Right atrium auricular region (tissue), 2 donors: ENCODE measurements at places on chromosomes 5 and 9.
A peak's percentile ranks its signal among the peaks of the same experiment; 100 is the strongest.

DNA sequence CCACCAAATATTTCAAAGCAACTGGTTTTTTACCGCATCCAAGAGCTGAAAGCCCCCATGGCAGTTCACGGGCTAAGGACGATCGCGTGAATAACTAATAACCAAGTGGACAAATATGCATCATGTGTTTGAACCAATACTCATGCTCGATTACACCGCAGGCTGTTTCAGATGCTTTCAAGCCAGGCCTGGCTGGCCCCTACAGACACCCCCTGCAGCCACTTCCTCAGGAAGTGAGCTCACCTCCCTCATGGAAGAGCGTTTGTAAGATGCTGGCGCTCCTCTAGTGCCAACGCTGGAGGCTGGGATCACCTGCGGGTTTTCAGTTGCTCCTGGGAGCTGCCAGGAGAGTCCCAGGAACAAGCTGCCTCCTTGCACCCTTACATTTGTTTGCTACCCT lies 53.9 kb upstream of the PTCH1 start:
- no peak for DNase-seq

- no peak for DNase-seq
These were observed 80.2 kb downstream of the DOCK2 start for GRCh38 chr5:169717288-169717687.

DNA sequence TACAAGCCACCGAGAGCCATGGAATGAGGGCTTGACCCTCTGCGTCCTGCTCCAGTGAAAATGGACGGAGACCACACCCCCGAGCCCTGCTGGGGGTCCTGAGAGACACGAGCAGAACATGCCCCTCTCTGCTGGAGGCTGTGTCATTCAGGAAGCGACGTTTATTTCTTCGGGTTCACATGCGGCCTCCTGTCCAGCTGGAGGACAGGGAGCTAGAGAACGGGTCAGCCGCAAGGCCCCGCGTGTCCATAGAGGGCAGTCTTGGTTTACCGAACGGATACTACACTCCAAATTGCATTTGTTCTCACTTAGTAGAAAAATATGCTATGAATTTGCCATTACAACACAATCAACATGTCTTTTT lies 36.1 kb downstream of the MRPL36 start:
- no peak for DNase-seq

DNA sequence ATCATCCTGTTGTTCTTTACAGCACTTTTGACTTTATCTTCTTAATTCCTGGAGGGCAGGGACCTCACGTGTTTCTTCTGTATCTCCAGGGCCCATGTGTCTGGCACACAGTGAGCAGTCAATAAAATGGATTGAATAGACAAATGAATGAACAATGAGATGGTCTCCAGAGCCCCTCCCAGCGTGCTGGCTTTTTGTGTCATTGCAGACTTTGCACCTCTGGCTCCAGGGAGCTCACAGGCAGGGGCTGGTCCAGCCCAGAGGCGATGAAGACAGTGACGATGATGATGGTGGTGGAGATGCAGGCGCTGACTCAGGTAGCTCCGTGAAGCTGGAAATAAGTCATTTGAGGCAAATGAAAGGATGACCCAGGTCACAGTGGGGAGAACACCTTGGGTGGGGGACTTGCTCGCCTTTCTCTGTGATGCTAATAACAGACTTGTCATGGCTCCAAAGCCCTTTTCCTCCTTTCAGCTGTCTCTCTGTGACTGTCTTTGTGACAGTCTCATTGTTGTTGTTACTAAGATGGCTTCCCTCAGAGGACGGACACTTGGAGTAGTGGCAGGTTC lies 30.4 kb upstream of the FABP6 start:
- DNase-seq = no peak

- no peak for DNase-seq
These were observed 17.6 kb downstream of the FGF1 start for GRCh38 chr5:142668336-142668735.

GRCh38 chr9:84702471-84702870 lies 32.9 kb downstream of the NTRK2 start:
- no peak for DNase-seq

GRCh38 chr9:101269591-101270283 lies 115.1 kb downstream of the BAAT start:
- DNase-seq = no peak

- DNase-seq = no peak
These were observed 492.7 kb downstream of the RASEF start for GRCh38 chr9:82570226-82570625.

DNA sequence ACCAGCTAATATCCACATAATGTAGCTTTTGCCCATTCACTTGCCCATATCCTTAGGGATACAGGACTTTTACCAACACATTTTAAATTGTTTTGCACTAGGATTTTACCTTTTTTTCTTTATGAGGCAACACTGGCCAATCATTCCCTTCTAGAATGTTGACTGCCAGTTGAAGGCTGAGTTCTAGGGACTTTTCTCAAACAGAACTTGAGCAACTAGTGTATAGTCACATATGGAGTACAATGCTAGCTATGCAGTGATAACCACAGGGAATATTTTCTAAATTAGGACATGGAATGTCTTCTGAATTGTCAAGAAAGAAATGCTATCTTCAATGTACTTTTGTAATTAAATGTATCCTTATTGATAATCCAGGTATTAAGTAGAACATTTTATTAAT lies 133.6 kb downstream of the OXCT1 start:
- DNase-seq = no peak

DNA sequence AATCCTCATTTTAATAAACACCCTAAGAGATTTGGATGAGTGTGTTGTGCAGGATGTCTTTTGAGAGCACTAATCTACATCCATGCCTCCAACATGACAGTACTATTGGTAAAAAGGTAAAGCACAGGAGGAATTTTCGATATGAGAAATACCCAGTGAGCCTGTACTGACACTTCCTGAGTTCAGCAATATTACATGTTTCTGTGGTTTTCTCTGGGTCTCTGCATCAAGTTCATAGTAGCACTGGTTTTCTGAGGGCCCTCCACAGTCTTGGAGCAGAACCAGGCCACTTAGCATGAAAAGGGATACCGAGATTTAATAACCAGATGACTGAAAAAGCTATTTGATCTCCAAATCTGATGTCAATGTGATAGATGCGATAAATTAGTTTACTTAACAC lies 524.1 kb downstream of the TMEM38B start:
- DNase-seq = no peak

DNA sequence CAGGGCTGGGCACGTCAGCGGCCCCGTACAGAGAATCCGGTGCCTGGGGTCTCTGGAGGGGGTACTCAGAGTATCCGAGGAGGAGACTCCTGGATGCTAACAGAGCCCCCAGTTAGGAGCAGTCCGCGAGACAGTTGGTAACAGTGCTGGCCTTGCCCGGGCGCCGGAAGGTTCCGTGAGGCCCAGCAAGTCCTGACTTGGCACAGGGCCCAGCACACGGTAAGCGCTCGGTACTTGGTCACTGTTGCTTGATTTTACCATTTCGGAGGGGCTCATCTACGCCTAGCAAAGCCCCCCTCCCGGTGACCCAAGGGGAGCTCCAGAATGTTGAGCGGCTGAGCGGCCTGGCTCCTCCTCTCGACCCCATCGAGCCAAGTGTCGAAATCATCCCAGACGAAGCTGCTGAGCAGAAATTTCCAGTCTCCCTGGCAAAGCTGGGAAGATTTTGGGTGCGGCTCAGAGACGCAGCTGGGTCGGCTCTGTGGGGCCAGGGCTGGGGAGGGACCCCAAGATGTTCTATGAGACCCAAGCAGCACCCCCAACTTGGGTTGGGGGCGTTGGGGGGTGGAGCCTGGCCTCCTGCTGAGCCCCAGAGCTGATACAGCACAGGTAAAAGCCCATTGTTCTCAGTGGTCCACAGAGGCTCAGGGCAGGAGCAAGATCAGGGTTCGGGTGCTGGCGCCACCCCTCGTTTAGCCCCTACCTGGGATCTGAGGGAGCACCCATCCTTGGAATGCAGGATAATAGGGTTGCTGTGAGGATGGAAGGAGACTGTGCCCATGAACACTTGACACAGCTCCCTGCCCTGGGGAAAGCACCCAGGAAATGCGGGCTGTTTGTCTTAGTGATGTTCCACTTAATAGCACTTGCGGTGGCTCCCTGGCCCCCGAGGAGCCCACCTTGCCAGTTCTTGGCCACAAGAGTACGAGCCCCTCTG lies 137.2 kb downstream of the C9orf50 start:
- DNase-seq = peak; percentile 96

DNA sequence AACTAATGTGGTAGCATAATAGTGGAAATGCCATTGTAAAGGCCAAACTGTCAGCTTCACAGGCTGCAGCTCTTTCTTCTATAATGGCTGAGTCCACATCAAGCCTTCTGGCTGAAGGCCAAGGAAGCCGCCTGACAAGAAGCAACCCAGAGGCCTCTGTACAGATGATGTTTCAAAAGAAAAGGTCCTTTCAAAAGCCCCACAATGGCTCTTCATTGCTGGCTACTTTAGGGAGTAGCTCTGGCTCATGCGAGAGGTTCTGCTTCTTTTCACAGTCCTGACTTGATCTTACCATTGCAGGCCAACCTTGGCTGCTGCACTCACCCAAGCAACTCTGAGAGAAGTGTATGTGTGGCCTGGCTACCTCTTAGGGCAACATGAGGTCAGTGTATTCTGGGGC lies 54.5 kb upstream of the EQTN start:
- DNase-seq = no peak

DNA sequence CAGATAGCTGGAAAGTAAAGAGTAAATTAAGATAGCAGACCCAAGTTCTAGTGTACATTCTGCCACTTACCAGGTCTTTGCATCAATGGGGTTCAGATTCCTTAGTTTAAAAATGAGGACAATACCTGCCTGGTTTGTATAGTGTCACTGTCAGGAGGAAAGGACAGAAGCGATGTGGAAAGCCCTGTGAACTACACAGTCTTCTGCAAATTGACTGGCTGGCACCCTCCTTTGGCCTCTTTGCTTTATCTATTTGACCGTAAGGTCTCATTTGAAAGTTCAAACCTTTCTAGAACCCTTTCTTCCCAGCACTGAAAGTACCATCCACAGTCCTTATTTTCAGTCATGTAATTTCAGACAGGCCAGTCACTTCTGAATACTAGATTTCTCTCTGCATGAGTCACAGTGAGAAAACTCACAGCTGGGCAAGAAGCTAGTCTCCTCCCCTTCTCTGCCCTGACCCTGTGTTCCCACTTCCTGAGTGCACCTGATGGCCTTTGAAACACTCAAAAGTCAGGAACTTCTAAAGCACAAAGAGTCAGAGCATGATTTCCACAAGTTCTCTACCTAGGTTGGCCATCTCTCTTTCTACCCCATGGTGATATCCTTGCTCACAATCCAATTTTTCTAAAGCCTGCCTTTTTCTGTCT lies 91.3 kb upstream of the RASEF start:
- no peak for DNase-seq

DNA sequence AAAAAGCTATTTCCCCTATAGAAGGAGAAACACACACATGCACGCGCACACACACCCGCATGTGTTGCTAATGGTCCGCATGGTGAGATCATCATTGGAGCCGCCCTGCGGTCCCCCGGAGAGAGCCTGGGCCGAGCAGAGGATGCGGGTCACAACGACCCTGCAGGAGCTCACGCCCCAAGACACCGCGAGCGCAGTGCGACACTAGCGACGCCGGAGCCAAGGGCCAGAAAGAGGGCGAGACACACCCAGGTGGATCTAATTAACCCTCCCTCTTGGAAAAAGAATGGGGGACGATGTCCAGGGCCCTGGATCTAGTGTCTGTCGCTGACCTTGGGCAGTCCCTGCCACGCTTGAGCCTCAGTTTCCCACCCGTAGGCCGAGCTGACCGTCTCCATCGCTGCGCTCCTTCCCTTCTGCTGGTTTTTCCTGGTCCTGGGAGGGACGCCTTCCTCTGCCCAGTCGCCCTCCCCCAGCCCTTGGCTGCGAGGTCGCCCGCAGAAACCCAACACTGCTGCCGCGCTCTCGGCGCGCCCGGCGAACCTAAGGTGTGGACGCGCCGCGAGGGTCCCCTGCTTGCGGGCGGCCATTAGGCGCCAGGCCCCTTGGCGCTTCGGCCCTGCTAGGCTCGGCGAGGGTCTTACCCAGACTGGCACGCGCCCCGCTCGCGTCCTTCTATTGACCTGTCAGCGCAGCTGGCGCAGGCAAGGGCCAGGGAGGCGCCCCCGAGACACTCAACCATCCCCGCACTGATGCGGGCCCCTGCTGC lies 47.5 kb upstream of the RNF20 start:
- DNase-seq = no peak

- no peak for DNase-seq
These were observed 262.1 kb downstream of the ENC1 start for GRCh38 chr5:74378464-74378863.
